ENCODE measurements at places on chromosomes 12 and 14.

DNA sequence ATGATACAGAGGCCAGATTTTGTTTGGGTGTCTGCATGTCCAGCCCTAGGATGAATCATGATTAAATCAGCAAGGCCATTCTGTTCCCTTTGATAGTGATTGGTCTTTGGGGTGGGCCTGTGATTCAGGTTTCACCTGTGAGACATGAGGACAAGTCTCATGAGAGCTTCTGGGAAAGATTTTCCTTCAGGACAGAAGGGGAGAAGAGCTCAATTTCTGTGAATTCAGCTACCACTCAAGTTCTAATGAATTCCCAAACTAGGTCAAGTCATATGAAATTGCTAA lies 73.4 kb downstream of the ZNF664 start:
- DNase-seq, result no peak

GRCh38 chr14:60971271-60971670 lies 9.6 kb downstream of the TRMT5 start:
- no peak for DNase-seq

- DNase-seq, result no peak
Observed at GRCh38 chr14:101598159-101598558, 36.9 kb downstream of the DIO3 start.

GRCh38 chr12:118082161-118082560 lies 21.2 kb upstream of the WSB2 start:
- DNase-seq, result no peak

- no peak for DNase-seq
Observed at GRCh38 chr12:46158501-46158900, 110.3 kb downstream of the SLC38A1 start.

DNA sequence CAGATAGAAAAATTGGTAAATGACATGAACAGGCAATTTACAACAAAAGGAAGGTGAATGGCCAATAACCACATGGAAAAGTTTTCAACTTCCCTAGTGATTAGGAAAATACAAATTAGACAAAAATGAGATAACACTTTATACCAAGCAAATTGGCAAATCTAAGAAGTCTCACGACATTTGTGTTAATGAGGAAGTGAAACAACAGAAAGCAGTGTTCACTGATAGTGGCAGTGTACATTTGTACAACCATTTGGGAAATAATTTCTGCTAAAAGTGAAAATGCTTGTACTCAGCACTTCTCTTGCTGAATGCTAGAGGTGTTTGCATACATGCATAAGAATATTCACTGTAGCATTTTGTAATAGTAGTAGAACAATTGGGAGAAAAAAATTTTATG lies 126.6 kb downstream of the LLPH start:
- DNase-seq, result peak; percentile 62

DNA sequence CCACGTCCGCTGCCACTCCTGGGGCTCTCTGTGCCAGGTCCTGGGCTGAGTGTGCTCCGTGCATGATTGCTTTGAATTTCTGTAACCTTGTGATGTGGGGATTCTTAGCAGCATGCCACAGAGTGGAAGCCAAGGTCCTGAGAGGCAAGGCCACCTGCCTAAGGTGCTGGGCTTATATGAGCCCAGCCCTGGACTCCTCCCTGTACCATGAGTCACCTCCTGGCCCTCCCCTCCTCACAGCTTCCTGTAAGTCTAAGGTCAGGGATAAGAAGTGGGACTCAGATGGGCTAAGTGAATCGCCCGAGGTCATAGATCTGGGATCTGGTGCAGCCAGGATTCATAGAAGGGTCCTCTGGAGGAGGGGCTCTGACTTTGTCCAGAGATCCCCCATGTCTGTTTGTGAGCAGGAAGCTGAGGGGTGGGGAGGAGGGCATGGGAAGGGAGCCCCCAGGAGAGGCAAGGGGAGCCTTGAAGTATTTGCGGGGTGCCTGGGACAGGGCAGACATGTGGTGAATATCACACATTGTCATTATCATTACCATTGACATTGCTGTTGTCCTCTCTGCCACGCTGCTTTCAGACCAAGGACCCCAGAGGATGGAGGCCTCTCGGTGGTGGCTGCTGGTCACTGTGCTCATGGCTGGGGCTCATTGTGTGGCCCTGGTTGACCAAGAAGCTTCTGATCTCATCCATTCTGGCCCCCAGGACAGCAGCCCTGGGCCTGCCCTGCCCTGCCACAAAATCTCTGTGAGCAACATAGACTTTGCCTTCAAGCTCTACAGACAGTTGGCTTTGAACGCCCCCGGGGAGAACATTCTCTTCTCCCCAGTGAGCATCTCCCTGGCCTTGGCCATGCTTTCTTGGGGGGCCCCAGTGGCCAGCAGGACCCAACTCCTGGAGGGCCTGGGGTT lies 28.8 kb downstream of the SERPINA3 start:
- no peak for DNase-seq

DNA sequence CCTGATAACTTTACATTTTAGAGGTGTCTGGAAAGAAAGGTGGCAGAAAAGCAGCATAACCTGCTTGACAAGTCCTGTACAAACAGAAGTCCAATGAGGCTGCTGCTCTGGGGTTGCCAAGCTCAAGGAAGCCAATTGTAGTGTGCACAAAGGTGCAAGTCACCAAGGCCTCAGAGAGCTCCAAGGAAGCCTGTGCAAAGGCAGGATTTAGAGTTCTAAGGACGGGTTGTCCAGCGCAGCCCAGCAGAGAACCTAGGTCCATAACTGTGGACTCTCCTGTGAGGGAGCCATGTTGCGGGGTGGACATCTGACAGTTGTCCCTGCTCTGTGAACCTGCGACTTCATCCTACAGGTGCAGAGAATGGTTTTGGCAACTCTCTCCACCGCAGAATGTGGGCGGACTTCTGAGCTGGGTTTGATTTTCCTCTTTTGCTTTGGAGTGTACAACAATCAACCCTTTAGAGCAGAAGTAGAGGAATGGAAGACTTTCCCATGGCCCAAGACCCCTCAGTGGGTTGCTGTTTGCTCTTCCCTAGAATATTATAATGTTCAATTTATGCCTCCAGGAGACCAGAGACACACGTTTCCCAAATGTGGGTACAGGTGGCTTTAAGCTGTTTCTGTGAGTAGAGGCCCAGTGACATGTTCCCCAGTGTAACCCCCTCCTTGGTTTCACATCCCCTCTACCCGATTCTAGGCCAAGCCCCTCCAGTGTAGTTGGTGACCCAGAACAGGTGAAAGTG lies 81.0 kb downstream of the ETV6 start:
- DNase-seq, result no peak

DNA sequence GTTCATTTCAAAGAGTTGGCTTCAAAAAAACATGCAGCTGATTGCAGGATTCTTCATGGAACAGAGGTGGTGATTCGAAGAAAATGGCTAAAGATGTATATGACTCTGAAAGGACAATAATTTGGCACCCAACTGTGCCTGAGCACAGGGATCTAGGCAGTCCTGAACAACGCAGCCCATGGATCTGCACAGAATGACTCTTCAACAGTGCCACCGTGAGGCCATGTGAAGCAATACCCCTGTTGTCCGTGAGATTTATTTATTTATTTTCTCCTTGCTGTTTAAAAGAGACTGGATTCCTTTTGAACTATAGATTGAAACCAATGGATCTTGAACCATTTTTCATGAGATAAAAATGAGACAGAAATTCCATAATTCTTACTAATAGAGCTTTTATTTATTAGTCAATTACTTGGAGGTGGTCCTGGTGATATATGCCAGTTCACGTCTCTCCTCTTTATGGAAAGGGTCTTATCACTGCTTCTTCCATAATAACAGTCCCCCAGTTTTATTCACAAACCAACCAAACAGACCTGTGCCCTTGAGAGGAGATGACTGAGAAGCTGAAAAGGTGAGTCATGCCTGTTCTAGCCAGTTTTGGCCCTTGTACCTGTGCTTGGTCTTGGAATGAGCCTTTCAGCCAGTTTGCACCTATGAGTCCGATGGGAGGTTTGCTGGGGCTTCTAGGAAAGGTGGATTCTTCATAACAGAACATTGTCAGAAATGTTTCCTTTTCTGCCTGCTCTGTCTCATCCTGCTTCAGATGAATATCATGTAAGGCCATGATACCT lies 1598.3 kb downstream of the AACS start:
- DNase-seq, result peak; percentile 35

- no peak for DNase-seq
Observed at GRCh38 chr12:18583655-18584054, 154.2 kb downstream of the PLCZ1 start.

GRCh38 chr14:77181603-77182437 lies at the start of gene TMEM63C:
TMEM63C (plus strand) TSS chr14:77181798; CDS start chr14:77218814, 37,016 bp downstream.
- DNase-seq, result no peak

DNA sequence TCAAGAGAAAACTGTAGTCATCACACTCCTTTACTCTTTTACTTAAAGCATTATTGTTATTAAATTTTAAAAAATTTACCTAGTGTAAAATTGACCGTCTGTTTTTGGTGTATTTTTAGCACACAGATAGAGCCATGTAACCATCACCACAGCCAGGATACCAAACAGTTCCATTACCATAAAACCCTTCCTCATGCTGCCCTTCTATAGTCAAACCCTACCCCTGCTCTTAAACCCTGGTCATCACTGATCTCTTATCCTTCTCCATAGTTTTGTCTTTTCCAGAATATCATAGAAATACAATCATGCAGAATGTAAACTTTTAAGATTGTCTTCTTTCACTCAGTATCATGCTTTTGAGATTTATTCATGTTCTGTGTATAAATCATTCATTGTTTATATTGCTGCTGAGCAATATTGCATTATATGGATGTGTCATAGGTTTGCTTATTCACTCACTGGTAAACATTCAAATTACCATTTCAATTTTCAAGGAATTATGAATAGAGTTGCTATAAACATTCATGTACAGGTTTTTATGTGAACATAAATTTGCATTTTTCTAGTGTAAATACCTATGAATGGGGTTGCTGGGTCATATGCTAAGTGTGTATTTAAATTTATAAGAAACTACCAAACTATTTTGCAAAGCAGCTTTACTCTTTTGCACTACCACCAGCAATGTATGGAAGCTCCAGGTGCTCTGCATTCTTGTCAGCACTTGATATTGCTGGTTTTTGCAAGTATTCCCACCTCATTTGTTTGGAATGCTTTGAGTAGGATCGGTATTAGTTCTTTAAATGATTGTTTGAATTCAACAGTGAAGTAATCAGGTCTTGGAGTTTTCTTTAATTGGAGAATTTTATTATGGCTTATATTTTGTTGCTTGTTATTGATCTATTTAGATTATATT lies 125.5 kb downstream of the LMNTD1 start:
- no peak for DNase-seq

DNA sequence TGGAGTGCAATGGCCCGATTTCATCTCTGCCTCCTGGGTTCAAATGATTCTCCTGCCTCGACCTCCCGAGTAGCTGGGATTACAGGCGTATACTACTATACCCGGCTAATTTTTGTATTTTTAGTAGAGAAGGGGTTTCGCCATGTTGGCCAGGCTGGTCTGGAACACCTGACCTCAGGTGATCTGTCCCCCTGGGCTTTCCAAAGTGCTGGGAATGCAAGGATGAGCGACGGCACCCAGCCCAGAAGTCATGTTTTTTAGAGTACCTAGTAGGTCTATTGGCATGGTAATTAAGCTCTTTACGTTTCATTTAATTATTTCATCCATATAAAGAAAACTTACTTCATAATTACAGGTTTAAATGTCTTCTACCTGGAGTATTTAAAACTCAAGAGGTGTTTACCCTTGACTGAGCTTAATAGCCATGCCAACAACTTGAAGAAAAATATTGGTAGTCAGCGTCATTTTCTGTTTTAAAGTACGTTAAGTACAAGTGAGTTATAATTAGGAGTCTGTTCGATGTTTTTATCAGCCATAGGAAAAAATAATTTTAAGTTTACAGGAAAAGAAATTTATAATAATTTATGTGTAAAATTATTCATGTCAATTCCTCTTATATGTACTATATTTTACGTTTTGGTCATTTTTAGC lies 4.0 kb downstream of the TMPO start:
- no peak for DNase-seq

- peak; percentile 92 for DNase-seq
Observed at GRCh38 chr14:60247994-60248696, 876 bp upstream of the PPM1A start.

Measured in MV-4-11 (cell line).